ENCODE measurements at places on chromosomes 4 and X. TPM values are rescaled to one million over a fixed set of nuclear protein-coding genes. Genes with fewer than 3 reads are reported as not detected.

UCHL1 gene
- total RNA-seq: 2.6 TPM

GAB3 gene
- 7.1 TPM for total RNA-seq

CLTRN gene
- 0.24 TPM for total RNA-seq

OR13H1 gene
- not detected for total RNA-seq

RIBC1 gene
- total RNA-seq: 0.86 TPM

BEX1 gene
- not detected for total RNA-seq

LUZP4 gene
- total RNA-seq: not detected

ARX gene
- not detected for total RNA-seq

BBS7 gene
- 7.5 TPM for total RNA-seq

PCDH19 gene
- not detected for total RNA-seq

GPAT3 gene
- total RNA-seq: 0.76 TPM

USP17L20 gene
- not detected for total RNA-seq

MAGED4B gene
- total RNA-seq: 5.0 TPM

RNF212 gene
- 2.4 TPM for total RNA-seq

MAGEB10 gene
- total RNA-seq: not detected
